ENCODE measurements at places on chromosomes 6 and 20.

DNA sequence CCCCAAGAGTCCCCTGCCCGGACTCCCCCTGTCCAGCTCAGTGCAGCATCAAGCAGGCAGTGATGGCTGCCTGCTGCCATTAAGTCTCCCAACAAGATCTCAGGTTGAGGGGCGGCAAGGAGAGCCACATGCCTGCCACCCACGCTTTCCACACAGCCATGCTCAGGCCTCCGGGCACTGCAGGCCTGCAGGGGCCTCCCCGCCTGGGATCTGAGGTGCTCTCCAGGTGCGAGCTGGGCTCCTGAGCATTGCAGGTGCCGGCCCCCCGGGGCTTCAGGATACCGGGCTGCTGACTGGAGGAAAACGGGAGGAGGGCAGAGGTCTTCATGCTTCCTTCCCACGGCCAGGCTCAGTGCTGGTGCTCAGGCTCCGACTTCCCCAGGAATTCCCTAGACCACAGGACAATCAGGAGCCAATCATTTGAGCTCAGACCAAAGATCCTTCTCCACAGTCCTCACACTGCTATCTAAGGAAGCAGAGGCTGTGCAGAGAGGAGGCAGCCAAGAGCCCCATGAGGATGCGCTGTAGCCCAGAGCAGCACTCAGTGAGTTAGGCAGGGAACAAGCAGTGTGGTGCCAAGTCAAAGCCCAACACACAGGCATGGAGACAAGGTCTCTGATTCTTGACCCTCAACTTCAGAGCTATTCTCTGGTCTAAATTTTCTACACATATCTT is 52.7 kb downstream of the PYGB start:
- no peak for DNase-seq

- DNase-seq, result no peak
Measured at GRCh38 chr6:137829641-137830083, 37.4 kb upstream of the TNFAIP3 start.

DNA sequence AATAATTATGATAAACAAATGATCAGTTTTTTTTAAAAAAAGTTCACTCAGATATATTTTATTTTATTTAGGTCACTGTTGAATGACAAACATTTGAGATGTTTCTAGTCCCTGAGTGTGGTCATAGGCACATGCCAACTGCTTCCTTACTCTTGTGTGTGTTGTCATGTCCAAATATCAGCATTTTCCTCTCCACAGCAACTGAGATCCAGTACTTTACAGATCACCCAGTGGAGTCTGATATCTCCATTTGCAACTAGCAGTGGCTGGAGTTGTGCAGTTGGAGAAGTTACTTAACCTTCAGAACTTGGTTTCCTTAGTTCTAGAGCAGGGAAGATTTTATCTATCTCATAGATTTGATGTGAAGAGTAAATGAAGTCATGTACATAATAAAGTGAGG is 101.3 kb downstream of the MYB start:
- no peak for DNase-seq

- no peak for DNase-seq
Measured at GRCh38 chr6:38171997-38172738, 352.6 kb downstream of the ZFAND3 start.

GRCh38 chr20:57475388-57476083 is 49.4 kb downstream of the CTCFL start:
- DNase-seq, result peak; percentile 21

GRCh38 chr20:45229264-45230056 is 8.3 kb downstream of the SEMG2 start:
- no peak for DNase-seq

DNA sequence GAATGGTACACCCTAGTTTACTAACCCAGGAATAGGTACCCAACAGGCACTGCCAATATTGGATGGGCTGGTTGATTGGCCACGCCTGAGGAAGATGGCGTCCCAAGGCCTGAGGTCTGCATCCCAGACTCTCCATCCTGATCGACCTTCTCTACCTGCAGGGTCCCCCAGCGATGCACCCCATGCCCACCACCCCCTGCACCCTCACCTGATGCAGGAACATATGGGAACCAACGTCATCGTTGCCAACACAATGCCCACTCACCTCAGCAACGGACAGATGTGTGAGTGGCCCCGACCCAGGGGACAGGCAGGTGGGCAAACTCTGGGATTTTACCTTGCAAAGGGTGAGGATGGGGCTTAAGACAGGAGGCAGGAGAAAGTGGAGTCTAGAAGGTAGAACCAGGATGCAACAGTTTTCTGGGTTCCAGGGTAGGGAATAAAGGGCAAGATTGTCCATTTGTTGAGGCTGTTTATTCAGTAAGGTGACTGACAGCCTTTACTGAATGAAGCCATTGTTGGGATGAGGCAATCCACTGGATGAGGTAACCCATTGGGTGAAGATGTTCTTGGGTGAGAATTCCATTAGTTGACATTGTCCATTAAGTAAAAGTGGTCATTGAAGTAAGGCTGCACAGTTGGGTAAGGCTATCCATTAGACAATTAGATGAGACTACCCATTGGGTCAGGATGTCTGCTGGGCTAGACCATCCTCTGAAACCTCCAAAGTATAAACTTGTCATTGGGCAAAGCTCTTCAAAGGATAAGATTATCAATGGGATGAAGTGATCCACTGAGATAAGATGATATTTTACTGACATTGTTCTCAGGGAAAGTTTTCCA is 47.3 kb upstream of the TTPAL start:
- DNase-seq, result no peak

GRCh38 chr6:168341280-168341900 is 21.8 kb upstream of the DACT2 start:
- no peak for DNase-seq

DNA sequence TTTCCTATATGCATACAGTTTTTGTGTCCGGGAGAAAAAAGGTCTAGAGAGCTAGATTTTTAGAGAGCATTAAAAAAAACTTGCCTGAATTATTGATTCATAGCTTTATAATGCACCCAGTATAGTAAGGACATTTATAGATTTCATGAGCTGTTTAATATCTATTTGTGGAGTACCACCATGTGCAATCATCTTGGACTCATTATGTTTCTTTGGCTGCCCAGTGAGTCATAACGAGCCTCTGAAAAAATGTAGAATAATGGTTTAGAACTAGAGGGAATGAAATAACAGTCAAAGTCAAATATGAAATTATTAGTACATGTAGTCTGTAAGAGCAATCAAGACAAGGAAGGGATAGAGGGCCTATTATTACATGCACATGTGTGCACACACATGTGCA is 350.0 kb downstream of the CD83 start:
- no peak for DNase-seq

DNA sequence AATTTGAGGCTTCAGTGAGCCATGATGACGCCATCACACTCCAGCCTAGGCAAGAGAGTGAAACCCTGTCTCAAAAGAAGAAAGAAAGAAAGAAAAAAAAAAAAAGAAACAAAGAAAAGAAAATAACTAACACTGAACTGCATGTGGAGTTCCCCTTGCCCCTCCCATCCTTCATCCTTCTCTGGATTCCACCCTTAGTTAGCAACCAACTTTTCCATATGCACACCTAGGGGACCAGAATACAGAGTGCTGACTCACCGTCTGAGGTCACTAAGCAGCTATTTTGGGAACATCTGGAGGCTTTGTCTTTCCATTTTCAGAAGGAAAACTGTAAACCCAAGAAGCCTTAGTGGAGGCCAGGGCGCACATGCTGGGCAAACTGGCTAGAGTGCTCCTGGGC is 257.4 kb downstream of the MAFB start:
- no peak for DNase-seq

DNA sequence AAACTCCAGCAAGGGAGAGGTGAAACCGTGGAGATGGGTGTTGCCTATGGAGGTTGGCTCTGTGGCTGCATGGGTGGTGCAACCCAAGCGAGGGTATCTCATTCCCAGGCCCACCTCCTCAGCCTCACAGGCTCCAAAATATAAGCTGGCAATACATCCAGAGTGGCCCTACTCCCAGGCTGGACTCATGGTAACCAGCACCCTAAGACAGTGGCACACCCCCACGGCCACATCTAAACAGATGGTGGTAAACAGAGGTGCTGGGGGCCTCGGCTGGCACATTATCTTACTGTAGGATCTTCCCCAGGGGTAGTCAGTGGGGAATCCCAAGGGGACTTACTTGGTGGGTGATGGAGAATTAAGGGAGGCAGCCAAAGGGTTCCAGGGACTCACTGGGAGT is 33.7 kb upstream of the CCND3 start:
- no peak for DNase-seq

DNA sequence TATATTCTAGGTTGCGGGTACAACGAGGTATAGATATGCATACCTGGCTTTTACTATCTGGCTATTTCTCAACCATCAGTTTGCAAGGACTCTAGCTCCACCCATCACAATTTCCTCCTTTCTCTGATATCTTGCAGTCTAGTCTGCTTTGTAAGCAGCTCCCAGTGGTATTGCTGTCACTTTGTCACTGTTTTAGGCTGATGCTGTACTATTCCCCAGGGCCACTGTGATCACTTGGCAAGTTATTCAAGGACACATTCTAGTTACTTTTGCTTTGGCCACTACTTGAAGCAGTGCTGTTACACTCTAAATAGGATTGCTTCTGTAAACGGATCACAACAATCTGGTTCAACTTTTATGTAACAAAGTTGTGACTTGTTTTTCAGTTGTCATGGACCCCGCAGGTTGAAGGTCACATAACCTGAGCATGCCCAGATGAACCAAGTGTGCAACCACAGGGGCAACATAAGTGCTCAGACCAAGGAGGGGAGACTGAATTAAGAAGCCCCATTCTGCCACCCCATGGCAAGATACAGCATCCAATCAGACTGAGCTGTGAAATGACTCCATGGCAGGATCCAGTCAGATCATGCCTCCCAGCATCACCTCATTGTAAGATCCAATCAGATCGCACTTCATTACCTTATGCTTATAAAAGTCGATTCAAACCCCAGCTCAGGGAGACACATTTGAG is 588.4 kb upstream of the CITED2 start:
- DNase-seq, result no peak

DNA sequence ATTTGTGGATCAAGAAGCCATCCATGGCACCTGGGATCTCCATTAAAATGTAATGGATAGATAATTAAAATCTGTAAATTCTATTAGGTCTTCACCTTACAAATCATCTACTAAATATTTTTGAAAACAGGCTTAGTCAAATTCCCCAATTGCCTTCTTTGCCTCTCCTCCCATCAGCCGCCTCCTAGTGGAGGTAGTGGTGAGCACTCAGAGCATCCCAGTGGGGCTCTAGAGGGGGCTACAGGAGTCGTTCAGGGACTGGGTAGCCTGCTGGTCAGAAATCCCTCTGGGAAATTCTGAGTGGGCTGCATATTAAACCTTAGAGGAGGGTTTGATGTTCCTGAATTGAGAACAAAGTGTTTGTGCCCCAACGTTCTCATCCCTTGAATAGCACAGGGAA is 20.8 kb upstream of the PAX1 start:
- no peak for DNase-seq

GRCh38 chr6:74507649-74508048 is 698.2 kb downstream of the COL12A1 start:
- DNase-seq, result no peak

DNA sequence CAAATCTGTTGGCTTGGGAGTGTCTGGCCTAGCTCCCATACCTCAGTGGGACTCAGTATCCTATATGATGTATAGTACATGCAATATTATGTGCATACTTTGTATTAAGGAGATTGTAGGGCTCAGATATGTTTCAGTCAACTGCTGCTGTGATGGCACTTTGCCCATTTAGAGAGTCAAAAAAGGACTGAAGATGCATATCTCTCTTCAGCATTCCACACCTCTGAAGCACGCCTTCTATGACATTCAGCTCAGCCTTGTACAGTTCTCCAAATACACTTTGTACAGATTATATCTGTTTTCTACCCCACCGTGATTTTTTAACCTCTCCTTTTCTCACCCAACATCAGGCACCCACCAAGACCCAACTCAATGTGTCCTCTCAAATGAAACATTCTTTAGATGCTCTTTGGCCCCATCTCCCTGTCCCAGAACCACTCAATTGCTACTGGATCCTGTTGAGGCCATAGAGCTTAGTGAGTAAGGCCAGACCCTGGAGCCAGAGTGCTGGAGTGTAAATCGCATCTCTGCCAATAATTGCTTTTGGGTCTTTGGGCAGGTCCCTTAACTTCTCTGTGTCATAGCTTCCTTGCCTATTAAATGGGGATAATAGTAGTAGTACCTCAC is 15.6 kb downstream of the ENPP1 start:
- DNase-seq, result no peak

DNA sequence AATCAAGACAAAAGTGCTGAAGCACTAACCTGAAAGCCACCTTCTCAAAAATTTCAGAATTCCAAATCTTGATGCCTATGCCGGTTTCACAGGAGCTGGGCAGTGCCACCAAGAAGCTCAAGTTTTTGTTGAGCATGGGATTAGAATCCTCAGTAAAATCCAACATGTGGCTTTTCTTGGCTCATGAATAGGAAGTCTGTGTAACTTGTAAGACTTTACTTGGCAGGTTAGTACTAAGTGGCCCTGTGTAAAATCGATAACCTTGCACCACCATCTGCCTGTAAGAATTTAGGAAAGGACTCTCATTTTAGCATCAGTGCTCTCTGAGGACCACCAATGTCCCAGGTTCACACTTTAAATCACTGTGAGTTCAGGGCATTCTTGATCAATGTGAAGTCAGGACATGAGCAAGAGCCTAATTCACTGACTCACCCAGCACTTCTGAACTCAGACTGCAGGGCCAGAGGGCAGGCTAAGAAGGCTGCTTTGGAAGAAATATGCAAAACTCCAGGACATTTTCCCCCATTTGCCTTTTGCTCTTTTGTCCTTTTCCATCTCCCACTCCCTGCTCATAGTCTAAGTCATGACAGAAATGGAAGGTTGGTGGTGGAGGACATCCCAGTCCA is 113.2 kb downstream of the EDN1 start:
- DNase-seq, result no peak

GRCh38 chr6:49342410-49342809 is 120.6 kb downstream of the MMUT start:
- DNase-seq, result no peak
